ENCODE measurements at places on chromosomes 11 and 22.

DNA sequence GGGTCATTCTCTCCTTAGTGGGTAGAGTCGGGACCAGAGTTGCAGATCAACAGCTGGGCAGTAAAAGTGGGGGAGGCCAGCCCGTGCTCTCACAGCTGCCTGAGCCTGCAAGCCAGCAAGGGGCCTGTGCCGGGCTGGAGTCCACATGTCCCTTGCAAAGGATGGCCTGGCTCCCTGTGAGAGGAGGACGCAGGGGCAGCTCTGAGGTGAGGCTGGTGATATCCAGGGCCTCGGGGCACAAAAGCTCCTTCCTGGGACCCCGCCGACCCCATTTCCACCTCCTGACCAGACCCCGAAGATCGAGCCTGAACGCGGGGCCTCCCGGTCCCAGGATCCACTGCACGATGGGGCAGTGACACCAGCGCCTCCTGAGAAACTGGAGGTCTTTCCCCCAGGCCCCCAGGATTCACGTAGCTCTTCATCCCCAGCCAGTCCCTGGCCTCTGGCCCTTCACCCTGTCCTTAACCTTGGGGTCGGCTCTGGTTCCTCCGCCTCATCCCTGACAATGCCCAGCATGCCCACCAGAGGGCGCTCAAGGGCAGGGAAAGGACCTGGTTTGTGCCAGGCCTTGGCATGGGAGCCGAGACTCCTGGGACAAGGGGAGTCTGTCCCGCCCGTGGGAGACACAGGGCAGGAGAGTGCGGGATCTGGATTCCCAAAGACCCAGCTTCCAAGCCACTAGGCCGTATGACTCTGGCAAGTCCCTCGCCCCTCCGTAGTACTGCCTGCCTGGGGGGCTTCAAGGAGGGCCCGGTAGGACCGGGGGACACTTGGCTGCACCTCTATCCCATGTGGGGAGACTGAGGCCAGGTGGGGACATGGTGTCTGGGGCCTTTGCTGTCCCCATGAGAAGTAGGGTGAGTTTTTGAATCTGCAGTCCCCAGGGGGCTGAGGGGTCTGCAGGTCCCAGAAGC is 17.8 kb upstream of the WNT7B start:
- peak; percentile 53 for DNase-seq

GRCh38 chr11:7546324-7546791 is 32.6 kb downstream of the PPFIBP2 start:
- DNase-seq = no peak

DNA sequence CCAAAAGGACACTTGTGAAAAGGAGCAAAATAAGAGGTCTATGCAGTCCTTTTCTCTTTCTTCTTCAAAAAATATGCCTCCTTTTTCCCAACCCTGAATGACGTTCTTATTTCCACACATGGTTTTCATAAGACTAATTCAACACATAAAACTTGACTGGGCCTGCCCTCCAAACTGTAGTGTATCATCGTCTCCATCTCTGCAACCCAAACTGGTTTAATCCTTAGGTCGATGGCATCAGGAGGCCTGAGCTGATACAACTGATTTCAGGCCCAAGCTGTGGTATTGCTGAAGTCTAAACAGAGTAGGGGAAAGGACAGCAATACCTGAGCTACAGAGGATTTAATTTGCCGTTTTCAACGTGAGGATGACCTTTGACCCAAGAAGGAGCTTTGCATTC is 130.0 kb upstream of the MTNR1B start:
- DNase-seq = no peak

DNA sequence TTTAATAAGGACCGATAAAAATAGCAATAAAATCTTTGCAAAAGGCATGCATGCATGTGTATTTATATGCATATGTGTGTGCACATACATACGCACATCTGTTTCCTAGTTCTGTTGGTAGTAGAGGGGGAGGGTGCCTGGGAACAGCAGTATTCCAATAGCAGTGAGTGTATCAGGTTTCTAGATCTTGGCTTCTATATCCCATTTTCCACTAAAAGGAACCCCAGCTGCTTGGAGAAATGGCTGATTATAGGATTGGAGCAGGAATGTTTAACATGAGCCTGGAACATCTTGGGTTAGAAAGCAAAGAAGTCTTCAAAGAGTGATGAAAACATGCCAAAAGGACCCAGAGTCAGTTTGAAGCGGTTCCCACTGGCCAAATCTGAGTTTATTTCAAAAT is 21.0 kb downstream of the TNRC6B start:
- no peak for DNase-seq

- no peak for DNase-seq
These were observed 37.0 kb downstream of the AP2A2 start for GRCh38 chr11:962688-963087.

- no peak for DNase-seq
These were observed 853 bp upstream of the DENND6B start for GRCh38 chr22:50327711-50328019.

DNA sequence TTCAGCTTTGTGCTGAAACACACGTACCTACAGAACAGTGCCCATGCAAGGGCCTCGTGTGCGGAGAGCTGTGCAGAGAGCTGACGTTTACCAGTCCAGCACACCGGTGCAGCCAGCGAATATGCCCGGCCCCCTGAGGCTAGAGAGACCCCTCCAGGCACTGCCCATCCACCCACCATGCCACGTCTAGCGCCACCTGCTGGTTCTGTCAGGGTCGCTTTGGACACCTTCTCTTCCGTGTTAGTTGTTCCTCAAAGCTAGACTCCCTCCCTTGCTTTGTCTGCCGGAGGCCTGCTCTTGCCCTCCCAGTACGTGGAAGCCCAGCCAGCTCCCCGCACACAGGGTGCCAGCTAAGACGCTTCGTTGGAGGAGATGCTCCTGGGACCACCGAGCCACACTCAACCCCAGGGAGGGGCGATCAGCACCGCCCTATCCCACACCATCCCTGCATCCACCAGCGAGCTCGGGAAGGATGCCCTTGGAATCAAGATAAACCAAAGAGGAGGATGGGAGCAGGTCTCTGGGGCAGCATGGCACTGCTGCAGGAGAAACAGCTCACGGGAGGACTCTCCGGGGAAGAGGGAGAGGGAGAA is 43.4 kb downstream of the CPT1A start:
- no peak for DNase-seq

DNA sequence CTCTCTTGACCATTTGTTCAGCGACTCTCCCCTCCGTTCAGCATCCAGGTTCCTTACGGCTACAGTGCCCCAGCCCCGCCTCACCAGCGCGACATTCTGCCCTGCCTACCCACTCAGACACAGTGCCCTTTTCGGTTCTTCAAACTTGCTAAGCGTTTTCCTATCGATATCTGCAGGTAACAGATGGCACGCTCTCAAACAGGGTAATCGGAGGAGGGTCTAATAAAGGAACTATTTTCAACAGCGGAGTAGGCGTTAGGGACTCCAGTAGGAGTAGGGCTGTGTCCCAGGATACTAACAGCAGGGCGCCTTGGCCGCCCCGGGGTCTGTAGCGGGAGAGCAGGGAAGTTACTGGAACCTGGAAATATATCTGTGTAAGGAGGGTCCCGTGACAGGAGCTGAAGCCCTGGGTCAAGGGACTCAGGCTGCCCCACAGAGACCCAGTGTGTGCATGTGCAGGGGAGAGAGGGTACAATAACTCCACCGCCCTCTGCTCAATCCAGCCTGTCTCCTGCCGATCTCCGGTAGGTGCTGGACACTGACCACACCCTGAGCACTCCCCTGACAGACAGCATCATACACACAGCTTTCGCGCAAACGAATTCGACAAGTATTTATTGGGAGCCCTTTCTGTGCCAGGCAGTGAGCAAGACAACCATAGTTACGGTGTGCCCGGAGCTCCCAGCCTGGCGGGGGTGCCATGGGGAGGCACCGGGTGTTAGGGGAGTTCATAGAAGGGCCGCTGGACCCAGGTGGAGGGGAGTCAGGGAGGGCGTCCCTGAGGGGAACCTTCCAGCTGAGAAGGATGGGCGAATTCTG is 2.1 kb downstream of the KLHL35 start:
- no peak for DNase-seq

- DNase-seq = no peak
These were observed 47.2 kb upstream of the MPEG1 start for GRCh38 chr11:59259867-59260475.

- DNase-seq = no peak
These were observed 75.4 kb upstream of the LDLRAD3 start for GRCh38 chr11:35868491-35868890.

DNA sequence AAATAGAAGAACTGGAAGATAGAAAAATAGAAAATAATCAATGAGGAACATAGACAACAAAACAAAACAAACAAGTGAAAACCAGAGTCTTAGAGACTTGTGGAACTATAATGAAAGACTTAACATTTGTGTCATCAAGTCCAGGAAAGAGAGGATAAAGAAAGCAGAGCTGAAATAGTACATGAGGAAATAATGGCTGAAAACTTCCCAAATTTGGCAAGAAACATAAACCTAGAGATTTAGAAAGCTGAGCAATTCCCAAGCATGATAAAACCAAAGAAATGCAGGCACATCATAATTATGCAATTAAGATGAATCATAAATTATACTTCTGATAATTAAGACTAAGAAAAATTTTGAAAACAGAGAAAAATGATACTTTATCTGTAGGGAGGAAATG is 614.5 kb downstream of the ETS1 start:
- DNase-seq = no peak

DNA sequence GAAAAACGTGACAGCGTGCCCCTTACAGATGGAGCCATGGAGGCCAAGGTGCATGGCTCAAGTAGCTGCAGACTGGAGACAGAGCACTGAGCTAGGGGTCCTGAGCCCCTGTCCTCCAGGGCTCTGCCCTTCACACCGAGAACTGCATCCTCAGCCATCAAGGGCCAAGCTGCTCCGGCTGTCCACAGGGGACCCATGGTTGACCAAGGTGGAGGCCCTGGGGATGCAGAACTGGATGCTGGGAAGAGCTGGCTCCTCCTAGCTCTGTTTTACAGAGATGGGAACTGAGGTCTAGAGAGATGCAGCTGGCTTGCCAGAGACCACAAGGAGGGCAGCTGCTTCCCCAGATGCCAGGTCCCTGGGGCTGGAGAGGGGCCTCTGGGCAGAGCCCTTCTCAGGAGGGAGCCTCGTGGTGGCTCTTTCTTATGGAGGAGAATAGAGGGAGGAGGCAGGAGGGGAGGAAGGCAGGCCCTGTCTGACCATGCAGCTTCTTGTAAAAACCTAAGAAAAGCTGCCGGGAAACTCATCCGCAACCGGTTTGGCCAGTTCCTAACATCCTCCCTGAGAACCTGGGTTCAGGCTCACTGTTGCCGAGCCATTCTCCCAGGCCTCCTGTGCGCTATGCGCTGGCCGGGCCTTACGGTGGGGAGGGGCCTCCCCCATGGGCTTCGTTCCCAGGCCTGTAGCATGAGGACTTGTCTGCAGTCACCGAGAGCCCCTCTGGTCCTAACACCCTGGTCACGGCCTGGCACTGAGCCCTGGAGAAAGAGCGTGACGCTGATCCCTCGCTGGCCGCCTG is 80.6 kb downstream of the WNT7B start:
- DNase-seq = no peak

DNA sequence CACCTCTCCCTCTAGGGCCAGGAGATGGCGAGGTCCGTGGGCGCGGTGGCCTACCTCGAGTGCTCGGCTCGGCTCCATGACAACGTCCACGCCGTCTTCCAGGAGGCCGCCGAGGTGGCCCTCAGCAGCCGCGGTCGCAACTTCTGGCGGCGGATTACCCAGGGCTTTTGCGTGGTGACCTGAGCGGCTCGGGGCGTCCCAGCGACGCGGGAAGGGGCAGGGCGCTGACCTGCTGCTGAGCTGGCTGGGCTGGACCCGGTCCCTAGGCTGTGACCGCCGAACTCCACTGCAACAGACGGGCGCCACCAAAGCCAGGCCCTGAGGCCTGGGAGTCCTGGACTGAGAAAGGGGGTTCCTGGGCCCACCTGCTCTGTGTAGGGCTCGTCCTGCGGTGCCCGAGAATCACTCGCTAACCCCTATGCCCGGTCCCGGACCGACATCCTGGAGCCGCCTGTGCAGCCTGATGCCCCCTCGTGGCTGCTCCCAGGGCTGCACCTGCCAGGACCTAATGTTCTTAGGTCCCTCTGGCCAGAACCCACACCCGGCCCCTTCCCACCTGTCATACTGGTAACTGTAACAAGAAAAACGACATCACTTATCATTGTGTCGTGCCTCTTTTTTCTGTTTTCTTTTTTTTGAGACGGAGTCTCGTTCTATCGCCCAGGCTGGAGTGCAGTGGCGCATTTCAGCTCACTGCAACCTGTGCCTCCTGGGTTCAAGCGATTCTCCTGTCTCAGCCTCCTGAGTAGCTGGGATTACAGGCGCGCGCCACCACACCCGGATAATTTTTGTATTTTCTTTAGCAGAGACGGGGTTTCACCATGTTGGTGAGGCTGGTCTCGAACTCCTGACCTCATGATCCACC is 15.0 kb downstream of the RHOD start:
- DNase-seq = no peak

GRCh38 chr11:92154110-92154509 is 70.5 kb upstream of the FAT3 start:
- no peak for DNase-seq

GRCh38 chr22:47154621-47155081 is 392.2 kb downstream of the TBC1D22A start:
- no peak for DNase-seq

DNA sequence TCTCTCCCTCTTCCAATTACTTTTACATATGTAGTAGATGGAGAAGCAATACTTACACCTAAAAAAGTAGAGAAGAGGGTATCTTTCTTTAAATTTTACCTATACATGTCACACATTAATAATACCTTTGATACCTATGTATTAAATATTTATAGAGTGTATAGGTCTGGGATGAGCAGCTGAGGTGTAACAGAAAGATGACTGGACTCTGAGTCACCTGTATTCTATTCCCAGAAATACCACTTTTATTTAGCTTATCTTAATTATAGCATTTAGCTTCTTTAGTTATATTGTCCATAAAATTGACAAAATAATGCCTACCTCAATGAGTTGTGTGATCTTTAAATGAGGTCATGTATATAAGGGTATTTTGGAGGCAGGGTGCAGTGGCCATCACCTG is 30.6 kb upstream of the YAP1 start:
- no peak for DNase-seq

DNA sequence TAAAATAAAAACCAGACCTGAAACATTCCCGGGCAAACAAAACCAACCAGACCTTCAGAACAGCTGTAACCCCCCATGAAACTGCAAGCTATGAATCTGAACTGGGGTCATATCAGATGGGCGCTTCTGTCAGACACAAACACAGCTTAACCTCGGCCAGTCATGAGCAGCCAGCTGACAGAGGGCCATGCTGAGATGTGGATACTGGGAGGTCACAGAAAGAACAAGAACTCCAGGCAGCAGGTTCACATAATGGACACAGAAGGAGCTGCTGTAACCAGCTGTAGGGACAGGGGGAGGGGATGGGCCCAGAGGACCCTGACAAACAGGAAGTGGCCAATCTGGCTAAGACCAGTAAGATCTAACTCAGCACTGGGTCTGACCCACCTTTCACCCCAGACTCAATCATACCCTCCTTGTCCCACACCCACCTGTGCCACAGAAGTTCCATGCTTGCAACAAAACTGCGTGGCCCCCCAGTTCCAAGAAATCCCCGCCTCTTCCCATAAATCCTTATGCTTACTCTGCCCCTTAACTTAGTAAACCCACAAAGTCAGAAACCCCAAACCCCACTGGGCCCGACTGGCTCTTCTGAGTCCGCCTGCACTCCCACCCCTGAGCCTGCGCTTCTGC is 4.0 kb downstream of the APOL4 start:
- DNase-seq = no peak
